ENCODE measurements at places on chromosomes 12 and 14. TPM values are rescaled to one million over a fixed set of nuclear protein-coding genes. Genes with fewer than 3 reads are reported as not detected.

DNA sequence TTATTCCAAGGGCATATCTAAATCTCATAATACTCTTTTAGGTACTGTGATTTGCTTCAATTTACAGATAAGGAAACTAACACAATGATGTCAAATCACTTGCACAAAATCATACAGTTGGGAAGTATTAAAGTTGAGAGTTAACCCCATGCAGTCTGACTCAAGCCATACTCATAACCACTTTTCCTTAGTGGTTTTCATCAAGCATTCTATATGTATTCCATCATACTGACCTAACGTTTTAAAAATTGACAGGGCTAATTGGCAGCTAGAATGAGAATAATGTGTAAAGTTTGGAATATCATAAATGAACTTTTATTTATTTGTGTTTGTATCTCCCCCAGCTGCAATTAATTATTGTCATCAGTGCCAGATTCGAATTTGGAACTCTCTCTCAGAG is 20.9 kb downstream of the PUS7L start:
- peaks cover 75% of the 10 kb centered on the region for H3K36me3 ChIP-seq
- H3K27me3 ChIP-seq, result no peaks in the 10 kb centered on the region
- no peak overlapping the region for H3K4me3 ChIP-seq
- no peak for DNase-seq
- H3K27ac ChIP-seq, result no peak overlapping the region

DNA sequence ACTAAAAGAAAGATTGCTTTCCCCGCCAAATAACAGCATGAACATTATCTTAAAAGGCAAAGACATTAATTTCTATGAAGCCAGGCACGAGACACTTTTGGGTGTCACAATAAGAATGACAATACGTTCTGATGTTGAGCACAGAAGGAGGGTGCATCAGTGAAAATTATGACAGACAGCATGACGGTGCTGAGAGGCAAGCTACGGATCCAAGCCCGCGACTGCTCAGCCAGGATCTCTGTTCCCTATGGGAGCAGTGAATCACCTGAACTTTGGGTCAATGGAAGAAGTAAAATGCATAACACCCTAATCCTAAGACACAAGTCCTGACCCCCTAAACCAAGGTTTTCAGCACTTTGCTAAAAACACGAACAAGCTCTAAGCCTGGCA is 51.7 kb downstream of the SLC25A47 start:
- H3K4me3 ChIP-seq, result peak overlapping the region; percentile 81
- no peak for DNase-seq
- peak overlapping the region; percentile 100 for H3K27ac ChIP-seq
- H3K36me3 ChIP-seq, result peaks cover 28% of the 10 kb centered on the region
- H3K27me3 ChIP-seq, result no peaks in the 10 kb centered on the region
- peaks cover 22% of the 10 kb centered on the region for H3K4me1 ChIP-seq

GRCh38 chr12:96041181-96041580 is 5.8 kb upstream of the LTA4H start:
- no peak overlapping the region for H3K27ac ChIP-seq
- H3K4me3 ChIP-seq, result no peak overlapping the region
- no peaks in the 10 kb centered on the region for H3K27me3 ChIP-seq

DNA sequence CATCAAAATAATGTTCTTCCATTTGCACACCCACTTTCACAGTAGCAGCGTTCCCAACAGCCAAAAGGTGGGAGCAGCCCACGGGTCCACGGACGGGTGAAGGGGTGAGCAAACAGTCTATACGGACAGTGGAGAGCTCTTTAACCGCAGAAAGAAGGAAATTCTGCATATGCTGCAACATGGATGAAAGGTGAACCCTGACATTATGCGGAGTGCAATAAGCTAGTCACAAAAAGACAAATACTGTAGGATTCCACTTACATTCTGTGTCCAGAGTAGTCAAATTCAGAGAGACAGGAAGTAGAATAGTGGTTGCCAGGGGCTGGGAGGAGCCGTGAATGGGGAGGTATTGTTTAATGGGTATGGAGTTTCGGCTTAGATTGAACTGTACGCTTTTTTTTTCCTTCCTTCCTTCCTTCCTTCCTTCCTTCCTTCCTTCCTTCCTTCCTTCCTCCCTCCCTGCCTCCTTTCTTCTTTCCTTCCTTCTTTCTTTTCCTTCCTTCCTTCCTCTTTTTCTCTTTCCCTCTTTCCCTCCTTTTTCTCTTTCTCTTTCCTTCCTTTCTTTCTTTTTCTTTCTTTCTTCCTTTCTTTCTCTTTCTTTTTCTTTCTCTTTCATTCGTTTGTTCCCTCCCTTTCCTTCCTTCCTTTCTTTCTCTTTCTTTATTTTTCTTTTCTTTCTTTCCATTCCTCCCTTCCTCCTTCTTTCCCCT is 15.8 kb upstream of the ANKRD9 start:
- H3K4me1 ChIP-seq, result peaks cover 12% of the 10 kb centered on the region
- no peaks in the 10 kb centered on the region for H3K27me3 ChIP-seq
- peak overlapping the region; percentile 88 for H3K27ac ChIP-seq
- no peaks in the 10 kb centered on the region for H3K36me3 ChIP-seq
- peak; percentile 64 for DNase-seq

GRCh38 chr14:104352493-104353220 is 214.3 kb downstream of the KIF26A start:
- peaks cover 5% of the 10 kb centered on the region for H3K4me1 ChIP-seq
- DNase-seq, result no peak
- peaks cover 4% of the 10 kb centered on the region for H3K27me3 ChIP-seq
- H3K27ac ChIP-seq, result no peak overlapping the region
- H3K36me3 ChIP-seq, result no peaks in the 10 kb centered on the region

DNA sequence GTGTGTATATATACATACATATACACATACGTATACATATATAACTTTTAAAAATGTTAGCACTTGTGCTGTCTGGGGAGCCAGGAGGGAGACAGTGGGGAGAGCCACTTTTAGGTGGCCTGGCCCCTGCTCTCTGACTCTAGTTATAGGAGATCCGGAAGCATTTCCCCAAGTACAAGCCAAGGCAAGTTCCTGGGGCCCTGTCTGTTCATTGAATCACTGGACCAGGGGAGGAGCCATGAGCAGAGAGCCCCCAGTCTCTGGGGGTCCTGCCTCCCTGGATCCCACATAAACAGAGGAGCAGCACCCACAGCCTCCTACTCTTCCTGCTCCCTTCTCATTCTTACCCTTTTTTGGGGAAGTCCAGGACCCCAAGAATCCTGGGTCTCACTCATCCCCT is 45.4 kb upstream of the TMED10 start:
- H3K4me1 ChIP-seq, result no peaks in the 10 kb centered on the region
- DNase-seq, result no peak
- H3K27me3 ChIP-seq, result no peaks in the 10 kb centered on the region
- no peaks in the 10 kb centered on the region for H3K36me3 ChIP-seq

- no peak overlapping the region for H3K27ac ChIP-seq
- H3K27me3 ChIP-seq, result no peaks in the 10 kb centered on the region
- no peaks in the 10 kb centered on the region for H3K36me3 ChIP-seq
- no peak for DNase-seq
Observed at GRCh38 chr12:11917501-11917900, 153.2 kb upstream of the BCL2L14 start.

DNA sequence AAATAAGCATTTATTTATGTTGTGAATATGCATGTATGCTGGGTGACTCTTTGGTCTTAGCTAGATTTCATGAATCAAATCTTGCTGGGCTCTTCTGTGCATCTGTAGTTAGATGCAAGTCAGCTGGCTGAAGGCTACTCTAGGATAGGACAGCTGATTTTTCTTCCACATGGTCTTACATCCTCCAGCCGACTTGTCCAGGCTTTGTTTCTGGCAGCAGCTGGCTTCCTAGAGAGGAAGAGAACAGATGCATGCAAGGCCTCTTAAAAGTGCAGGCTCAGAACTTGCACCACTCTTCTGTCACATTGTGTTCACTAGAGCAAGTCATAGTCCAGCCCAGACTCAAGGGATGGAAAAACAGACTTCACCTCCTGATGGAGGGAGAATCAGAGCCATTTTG is 435.4 kb upstream of the STXBP6 start:
- no peaks in the 10 kb centered on the region for H3K27me3 ChIP-seq
- H3K27ac ChIP-seq, result no peak overlapping the region

GRCh38 chr12:121874071-121874470 is 14.5 kb upstream of the PSMD9 start:
- peaks cover 5% of the 10 kb centered on the region for H3K4me1 ChIP-seq
- no peak overlapping the region for H3K4me3 ChIP-seq
- H3K36me3 ChIP-seq, result no peaks in the 10 kb centered on the region

GRCh38 chr14:102540315-102541028 is 30.9 kb upstream of the ANKRD9 start:
- H3K36me3 ChIP-seq, result no peaks in the 10 kb centered on the region
- DNase-seq, result no peak
- peaks cover 22% of the 10 kb centered on the region for H3K4me1 ChIP-seq
- no peaks in the 10 kb centered on the region for H3K27me3 ChIP-seq
- H3K4me3 ChIP-seq, result no peak overlapping the region
- H3K27ac ChIP-seq, result peak overlapping the region; percentile 75

DNA sequence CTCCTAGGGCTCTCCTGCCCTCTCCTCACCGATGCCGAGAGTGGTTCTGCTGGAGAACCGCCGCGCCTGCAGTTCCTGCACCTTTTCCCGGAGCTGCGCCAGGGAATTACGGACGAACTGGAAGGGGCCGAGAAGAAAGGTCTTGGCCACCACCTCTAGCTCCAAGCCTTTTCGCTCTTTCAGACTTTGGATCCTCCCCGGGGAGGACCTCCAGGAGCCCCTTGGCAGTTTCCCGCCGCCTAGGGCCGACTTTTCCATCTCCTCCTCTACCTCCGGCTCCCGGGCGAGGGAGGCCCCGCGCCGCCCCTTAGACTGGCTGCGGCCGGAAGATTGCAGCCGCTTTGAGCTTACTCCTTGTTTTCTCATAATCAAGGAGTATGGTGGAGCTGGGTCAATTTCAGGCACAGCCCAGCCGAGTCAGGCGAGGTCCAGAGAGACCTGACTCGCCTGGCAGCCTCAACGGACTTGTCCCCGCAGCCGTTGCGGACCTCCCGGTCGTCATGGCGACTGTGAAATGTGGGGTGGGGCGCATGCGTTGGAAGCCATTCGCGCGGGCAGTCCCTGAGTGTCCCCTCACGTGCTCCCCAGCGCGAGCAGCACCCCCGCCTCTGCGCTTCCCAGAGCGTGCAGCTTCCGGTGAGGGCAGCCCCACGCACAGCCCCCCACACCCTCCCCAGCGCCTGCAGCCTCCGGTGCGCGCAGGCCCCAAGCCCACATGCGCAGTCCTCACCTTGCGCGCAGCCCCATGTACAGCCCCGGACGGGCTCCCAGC is at the start of gene DPY19L2:
Gene DPY19L2, minus strand, starts transcription at position 466 of the 772 bp plus-strand sequence. Its CDS starts 100 bp downstream, at position 366.
- H3K4me1 ChIP-seq, result no peaks in the 10 kb centered on the region
- H3K27ac ChIP-seq, result no peak within 1 kb of the TSS
- H3K4me3 ChIP-seq, result no peak within 1 kb of the TSS
- H3K36me3 ChIP-seq, result no peaks in the 10 kb centered on the region

DNA sequence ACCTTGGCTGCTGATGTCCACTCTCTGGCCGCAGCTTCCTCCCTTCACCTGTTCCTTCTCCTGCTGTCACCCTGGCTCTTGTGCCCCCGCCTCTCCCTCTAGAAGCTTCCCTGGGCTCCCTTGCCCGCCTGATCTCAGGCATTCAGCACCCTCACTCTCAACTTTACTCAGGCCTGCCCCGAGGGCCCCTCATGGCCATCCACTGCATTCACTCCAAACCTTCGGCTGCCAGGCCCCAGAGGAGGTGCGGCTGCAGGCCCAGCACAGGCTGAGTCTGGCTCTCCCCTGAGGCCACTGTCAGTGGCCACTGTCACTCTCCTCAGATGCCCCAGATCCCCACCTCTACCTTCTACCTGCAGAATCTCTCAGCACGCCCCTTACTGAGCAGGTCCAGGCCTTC is 183.9 kb downstream of the ZFP36L1 start:
- H3K4me3 ChIP-seq, result no peak overlapping the region
- no peaks in the 10 kb centered on the region for H3K4me1 ChIP-seq
- no peaks in the 10 kb centered on the region for H3K36me3 ChIP-seq
- H3K27ac ChIP-seq, result no peak overlapping the region
- H3K27me3 ChIP-seq, result no peaks in the 10 kb centered on the region

DNA sequence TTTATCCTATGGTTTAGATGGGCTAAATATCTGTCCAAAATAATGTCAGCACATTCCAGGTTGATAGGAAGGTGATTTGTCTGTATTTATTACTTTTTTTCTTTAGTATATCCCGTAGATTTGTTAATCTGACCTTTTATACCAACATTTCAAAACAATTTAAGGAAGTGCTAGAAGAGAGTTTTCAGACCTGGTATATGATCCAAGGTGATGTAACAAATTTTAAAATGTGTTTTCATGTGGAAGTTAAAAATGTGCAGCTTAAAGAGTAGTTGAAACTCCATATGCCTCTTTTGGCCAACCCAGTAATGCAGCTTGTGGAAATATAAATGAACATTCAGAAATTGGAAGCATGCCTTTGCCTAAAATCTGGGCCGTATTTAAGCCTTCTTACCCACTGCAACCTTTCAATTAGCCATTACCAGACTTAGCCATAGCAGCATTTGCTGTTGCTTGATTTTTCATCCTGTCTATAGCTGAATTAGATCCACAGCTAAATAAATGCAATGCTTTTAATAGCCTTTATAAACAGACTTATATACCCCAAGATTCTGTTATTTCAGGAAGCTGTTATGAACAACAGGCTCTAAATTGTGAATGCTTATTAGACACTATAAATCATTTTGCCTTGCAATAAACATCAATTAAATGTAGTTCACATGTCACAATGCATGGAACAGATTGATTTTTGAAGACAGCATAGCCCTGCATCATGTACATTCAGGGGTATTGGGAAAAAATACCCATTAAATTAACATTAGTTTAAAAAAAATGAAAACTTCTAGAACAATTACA is 271.2 kb downstream of the PDZRN4 start:
- no peaks in the 10 kb centered on the region for H3K27me3 ChIP-seq
- no peak for DNase-seq
- no peaks in the 10 kb centered on the region for H3K4me1 ChIP-seq
- no peak overlapping the region for H3K27ac ChIP-seq
- no peak overlapping the region for H3K4me3 ChIP-seq

DNA sequence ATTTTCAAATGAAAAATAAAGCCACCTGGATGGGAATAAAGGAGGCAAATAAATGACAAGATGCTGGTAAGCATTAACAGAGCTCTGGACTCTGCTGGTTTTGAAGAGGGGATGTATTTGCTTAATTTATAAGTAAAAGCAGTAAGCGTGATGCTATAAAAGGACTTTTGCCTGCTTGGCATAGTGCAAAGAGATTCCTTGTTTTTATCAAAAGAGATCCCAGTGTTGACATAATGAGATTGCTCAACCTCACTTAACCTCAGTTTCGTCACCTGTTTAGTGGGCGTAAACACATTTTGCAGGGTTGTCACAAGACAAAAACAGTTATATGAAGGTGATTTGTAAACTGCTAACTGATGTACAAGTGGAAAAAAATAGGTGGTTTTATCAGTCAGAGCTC is 13.8 kb downstream of the ASCL1 start:
- H3K36me3 ChIP-seq, result no peaks in the 10 kb centered on the region
- no peaks in the 10 kb centered on the region for H3K27me3 ChIP-seq
- DNase-seq, result no peak

- no peak overlapping the region for H3K27ac ChIP-seq
- H3K27me3 ChIP-seq, result no peaks in the 10 kb centered on the region
- DNase-seq, result no peak
- no peak overlapping the region for H3K4me3 ChIP-seq
- no peaks in the 10 kb centered on the region for H3K36me3 ChIP-seq
Observed at GRCh38 chr14:68938271-68939150, 40.6 kb downstream of the ACTN1 start.

The TBX3 gene
- total RNA-seq, result 0.60 TPM

The FAM186B gene
- total RNA-seq, result 0.18 TPM

The CMKLR1 gene
- 0.29 TPM for total RNA-seq

The RPL36AL gene
- total RNA-seq, result 139 TPM

The PACS2 gene
- 20.8 TPM for total RNA-seq

The CFAP54 gene
- total RNA-seq, result 0.09 TPM

Data from K562 (cell line).